Fibroblast of skin of right quadriceps (primary cell): ENCODE measurements at places on chromosomes 16 and 17.

- peak; percentile 84 for DNase-seq
Observed at GRCh38 chr16:11033629-11034420, 89.5 kb downstream of the CLEC16A start.

GRCh38 chr17:71933306-71933705 lies 187.5 kb upstream of the SOX9 start:
- no peak for DNase-seq

DNA sequence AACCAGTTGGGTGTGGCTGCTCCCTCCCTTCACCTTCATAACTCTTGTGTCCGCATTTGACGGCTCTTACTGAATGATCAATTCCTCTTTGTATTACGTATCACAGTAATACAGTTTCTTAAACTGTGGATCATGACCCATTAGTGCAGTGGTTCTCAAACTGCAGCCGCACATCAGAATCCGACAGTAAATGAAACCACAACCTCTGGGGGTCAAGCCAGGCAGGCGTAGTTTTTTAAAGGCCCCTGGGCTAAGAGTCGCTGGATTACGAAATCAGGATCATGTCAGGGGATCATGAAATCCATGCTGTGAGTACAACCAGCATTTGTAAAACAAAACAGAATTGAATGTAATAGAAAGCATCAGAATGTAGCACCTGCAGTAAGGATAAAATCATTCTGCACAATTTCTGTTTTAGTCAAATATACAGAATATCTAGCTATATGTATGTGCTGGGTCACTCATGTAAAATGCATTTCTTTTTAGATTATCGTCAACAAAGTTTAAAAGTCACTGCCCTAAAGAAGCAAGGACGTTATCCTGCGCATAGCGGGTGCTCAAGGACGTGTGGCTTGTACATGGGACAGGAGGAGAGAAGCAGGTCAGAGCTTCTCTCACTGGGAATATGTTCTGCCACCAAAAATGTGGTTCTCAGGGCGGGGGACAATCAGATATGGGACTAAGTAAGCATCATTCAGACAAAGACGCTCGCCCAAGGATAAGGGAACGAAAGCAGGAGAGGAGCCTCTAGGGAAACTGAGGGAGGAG lies 113.1 kb downstream of the ZFHX3 start:
- peak; percentile 33 for DNase-seq

DNA sequence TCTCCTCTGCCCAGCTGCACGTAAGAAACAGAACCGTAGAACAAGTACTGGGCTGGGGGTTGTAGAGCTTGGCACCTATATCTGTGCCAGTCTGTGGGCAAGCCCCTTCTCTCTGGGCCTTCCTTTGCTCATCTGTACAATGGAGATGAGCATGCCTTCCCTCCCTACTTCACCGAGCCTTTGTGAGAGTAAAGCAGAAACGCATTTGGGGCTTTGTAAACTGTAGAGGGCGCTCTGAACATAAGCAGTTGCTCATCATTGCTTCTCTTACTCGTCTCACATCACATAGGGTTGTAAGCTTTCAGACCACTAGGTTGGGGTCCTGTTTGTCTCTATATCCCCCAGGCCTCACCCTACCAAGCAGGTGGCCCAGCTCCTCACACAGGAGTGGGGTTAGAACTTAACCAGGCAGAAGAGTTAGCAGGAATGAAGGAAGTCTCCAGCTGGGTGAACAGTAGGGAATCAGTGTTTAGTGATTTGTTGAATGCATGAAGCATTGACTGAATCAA lies 15.1 kb downstream of the SAMD14 start:
- DNase-seq = peak; percentile 64

GRCh38 chr16:48378836-48379235 lies 6.4 kb downstream of the SIAH1 start:
- DNase-seq = no peak

- DNase-seq = no peak
Observed at GRCh38 chr17:68457168-68457538, at the start of gene WIPI1. WIPI1 (minus strand) TSS chr17:68457496; CDS start chr17:68457421, 75 bp downstream.

- peak; percentile 98 for DNase-seq
Observed at GRCh38 chr17:78935419-78936323, 10.5 kb upstream of the TIMP2 start.

DNA sequence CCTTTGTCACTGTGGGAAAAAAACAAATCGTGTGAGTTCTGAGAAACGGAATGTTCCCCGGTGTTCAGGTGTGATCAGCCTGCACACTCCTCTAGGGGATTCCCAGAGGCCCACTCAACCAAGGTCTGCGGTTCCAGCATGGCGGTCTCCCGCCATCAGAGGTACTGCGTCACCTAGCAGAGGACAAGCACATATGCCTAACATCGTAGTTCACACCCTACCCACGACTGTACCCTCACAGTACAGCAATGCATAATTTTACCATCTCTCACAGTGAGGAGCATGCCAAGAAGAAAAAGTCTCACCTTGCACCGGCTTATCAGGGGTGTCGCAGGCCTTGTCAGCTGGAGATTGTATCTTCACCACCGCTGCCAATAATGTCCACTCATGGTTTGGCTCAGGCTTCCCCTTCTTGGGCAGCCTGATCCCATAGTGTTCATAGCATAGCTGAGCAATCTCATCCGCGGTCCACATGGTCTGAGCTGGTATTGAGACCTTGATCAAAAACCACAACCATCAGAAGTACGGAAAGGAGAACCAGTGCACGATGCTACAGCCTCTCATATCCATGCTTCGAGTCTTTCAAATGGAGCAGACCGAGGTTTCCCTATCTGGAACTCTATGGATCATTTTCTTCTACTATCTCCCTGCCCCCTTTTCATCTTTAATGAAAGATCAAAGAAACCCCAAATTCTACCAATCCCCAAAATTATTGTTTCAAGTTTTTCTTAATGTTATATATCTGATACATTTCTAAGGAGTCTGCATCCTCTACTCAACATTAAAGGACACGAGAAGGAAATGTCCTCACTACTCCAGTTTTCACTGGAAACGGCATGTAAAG lies 2.5 kb downstream of the ADAT1 start:
- DNase-seq = no peak

DNA sequence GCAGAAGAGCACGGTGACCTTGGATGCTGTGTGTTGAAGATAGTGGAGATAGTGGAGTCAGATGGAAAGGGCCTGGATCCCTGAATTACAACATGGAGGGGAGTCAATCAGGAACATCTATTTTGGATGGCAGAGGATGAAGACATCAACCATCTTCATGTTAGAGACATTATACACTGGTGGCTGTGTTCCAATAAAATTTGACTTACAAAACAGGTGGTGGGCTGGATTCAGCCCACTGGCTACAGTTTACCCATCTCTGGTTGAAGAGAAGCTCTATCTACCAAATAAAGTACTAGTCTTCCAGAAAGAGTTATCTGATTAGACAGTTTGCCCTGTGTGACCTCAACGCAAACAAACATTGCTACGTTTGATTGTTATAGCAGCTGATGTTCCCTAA lies 247.2 kb downstream of the XYLT1 start:
- DNase-seq = no peak

DNA sequence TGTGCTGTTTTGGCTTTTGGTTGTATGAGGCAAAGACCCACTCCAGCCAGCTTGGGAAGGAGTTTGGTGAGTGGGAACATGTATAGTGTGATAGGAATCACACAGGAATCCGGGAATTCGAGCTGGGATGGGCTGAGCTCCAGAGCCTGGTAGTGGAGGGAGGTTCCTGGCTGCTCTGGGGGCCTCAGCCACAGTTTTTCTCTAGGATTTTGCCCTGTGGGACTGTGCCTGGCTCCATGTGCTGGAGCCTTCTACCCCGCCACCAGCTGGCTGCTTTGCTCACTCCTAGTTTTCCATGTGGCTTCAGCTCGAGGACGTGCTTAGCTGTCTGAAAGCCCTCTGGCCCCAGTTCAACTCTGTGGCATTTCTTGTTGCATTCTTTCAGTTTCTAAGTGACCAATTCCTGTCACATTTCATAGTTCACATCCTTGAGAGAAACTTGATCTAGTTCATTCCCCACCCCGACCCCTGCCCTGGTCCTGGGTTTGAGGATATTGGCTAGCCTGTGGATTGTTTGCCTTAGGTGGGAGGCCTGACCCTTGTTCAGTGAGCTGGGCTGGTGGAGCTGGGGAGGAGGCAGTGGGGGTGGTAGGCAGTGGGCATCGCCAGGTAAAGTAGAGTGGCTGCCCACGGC lies 5.0 kb downstream of the SEC14L1 start:
- peak; percentile 83 for DNase-seq

- DNase-seq = no peak
Observed at GRCh38 chr17:64156670-64157069, 26.7 kb upstream of the ERN1 start.

DNA sequence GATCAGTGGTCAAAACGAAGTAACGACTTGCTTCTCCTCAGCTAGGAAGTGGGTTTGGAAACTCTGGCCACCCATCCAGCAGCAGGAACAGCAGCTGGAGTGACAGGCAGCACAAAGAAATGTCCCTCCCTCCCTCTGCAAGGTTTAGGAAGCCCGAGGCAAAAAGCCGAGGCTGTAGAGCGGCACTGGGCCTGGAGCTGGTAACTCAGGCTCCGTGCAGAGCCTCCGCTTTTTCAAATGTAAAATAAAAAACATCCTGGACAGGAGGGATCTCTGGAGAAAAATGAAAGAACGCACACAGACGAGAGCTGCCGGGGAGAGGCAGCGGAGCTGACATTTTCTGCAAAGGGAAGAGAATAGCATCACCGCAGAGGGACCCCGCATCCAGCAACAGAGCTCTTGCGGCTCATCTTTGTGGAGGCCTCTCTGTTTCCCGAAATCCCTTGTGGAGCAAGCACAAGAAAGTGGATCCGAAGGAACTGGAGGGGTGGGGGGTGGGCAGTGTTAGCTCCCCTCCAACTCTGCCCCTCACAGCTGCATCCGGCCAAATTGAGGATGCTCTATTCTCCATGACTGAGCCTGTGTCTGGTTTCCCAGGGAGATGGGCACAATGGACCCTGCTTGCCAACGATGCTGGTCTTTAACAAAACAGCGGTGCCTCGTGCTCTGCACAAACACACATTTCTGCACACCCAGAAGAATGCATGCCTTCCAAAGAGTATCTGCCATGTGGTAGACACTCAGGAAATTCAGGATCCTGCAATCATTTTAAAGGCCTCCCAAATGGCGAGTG lies 335.5 kb upstream of the ZFHX3 start:
- no peak for DNase-seq

DNA sequence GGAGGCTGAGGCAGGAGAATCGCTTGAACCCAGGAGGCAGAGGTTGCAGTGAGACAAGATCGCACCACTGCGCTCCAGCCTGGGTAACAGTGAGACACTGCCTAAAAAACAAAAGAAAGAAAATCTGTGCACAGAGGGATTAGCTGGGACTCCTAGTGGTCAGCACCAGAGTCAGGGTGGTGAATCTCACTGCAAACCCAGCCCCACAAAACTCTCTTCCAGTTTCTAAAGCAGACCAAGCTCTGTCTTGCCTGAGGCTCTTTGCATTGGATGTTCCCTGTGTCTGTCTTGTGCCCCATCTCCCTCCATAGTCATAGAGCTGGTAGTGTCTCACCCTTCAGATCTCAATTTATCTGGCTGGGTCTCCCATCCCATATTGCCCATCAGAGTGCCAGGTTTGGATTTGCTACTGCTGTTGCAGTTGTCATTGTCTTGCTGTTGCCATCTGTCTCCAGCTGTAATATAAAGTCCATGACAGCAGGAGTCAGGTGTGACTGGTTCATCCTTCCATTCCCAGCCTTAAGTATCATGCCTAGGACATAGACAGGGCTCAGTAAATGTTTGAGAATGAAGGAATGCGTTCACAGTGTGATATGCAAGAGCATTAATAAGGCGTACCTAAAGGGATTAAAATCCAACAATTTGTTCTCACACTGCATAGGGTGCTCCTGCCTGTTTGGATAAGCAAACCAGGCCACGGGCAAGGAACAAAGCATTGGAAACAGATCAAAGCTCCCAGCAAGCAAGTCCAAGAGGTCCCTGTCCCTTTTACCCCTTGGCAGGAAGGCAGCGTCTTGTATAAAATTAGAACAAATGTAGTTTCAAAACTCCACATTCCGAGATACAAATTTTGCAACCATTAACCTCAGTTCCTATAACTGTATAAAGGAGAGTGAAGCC lies 614.6 kb upstream of the CDH5 start:
- no peak for DNase-seq

DNA sequence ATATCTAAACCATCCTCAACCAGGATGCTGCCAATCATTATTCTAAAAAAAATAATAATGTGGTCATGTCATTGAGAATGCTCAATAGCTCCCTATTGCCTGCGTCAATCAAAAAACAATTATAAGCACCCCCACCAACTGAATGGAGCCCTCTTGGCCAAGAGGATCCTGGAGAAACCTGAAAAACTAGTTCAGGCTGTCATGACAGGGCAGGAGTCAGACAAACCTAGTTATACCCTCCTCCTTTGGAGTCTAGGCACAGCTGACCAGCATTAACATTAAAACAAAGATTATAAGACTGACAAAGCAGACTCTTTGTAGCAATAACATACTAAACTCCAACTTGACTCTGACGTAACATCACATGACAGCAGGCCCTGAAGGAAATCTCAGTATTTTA lies 119.2 kb upstream of the CCL2 start:
- no peak for DNase-seq

DNA sequence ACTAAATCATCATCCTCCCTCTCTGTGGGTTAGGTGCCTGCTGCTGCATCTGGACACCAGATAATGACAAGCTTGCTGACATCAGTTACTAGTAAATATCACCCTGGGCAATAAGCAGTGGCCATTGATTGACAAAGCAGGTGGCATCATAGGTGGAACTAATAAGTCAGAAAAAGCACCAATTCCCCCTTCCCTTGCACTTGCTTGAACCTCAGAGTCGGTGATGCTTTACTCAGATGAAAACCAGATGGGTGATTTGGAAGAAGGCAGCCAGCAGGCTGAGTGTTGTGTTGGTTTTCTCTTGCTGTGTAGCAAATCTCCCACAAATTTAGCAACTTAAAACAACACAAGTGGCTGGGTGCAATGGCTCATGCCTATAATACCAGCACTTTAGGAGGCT lies 146.9 kb upstream of the NOL11 start:
- DNase-seq = no peak

DNA sequence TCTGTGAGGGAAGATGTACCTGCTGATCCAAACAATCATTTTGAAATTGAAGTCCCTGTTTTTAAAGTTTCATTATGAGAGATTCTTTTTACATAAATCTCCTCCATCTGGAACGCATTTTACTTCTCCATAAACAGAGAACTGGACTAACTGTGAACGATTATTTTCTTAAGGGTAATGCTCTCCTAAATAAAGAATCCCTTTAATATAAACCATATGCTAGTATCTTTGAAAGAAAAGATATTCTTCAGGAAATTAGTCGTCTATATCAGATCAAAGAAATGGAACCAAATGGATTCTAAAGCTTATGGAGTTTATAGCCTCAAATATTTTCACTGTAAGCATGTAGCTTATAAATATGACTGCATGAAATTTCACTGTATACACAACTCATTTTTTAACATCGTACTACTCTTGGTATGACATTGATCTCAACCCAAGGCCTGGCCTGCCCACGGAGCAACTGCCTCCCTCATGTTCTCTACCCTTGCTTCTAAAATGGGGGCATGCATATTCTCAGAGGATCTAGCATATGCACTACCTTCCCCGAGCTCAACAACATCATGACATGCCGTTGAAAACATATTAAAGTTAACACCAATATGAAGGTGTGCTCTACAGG lies 66.4 kb downstream of the MYH10 start:
- peak; percentile 68 for DNase-seq

- DNase-seq = peak; percentile 92
Observed at GRCh38 chr17:31627960-31628359, 231.1 kb downstream of the COPRS start.
